ENCODE measurements at places on chromosomes 12 and 14.

- no peak for DNase-seq
These were observed 63.8 kb downstream of the FAR2 start for GRCh38 chr12:29212682-29213403.

GRCh38 chr12:52522346-52523011, 2.3 kb upstream of the KRT5 start:
- no peak for DNase-seq

DNA sequence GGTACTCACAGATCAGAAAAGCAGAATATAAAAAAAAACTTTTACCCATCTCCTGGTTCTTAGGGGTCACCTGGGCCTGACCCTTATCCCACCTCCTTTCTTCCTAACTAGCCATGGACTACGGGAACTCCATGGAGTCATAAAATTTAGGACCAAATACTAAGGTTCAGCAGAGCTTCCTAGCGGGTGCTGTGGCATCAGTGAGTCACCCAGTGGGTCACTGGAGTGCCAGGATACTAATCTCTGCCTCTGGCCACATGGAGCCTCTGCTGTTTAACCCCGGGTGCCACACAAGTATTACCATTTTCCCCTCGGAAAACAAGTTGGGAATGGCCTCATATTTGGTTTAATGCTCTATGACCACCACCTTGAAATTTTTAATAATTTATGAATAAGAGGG, 6.9 kb downstream of the ZBTB39 start:
- DNase-seq = no peak

- no peak for DNase-seq
These were observed 210.9 kb upstream of the FKBP4 start for GRCh38 chr12:2583642-2584401.

- DNase-seq = no peak
These were observed 402.2 kb upstream of the USP15 start for GRCh38 chr12:61857968-61858367.

GRCh38 chr14:54675236-54676128, 108.6 kb downstream of the SAMD4A start:
- DNase-seq = no peak

- no peak for DNase-seq
These were observed 31.0 kb downstream of the PLCZ1 start for GRCh38 chr12:18706798-18707197.

DNA sequence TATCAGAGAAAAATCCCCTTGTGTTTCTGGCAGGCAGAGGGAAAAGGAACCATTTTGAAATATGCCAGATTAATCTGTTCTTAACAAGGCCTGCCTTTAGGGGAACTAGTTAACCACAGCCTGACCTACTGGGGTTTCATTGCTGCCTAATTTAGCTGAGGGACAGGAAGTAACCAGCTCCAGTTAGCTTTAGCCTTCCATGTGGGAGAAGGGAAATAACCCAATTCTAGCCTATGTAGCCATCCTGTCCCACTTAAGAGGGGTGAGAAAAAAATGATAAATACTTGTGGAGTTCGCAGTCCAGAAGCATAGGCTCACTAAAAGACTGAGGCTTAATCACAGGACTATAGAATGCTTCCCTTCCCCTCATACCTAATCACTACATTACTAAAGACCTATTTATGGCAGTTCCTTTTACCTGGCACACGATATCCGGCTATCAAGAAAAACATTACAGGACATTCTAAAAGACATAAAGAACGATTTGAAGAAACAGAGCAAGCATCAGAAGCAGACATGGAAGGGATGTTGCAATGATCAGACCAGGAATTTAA, 22.8 kb downstream of the COX8C start:
- DNase-seq = no peak

GRCh38 chr14:76193696-76194095, 42.0 kb downstream of the GPATCH2L start:
- DNase-seq = no peak

- DNase-seq = no peak
These were observed 11.3 kb downstream of the MED13L start for GRCh38 chr12:116266168-116266601.

DNA sequence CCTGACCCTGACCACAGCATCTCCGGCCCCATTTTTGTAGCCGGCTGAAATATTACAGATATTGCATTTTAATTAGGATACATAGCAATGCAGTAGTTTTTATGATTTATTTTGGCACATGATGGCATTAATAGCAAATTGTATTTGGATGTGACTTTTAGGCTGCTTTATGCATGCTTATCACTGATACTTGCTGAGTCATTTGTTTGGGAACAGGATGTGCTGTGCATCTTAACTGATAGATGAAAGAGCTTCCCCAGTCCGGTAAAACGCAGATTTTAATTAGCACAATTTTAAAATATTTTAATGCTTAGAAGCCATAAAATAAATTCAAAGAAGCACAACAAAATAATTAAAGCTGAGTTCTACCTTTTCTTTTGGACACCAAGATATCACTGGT, 90.7 kb downstream of the OTOGL start:
- DNase-seq = no peak

DNA sequence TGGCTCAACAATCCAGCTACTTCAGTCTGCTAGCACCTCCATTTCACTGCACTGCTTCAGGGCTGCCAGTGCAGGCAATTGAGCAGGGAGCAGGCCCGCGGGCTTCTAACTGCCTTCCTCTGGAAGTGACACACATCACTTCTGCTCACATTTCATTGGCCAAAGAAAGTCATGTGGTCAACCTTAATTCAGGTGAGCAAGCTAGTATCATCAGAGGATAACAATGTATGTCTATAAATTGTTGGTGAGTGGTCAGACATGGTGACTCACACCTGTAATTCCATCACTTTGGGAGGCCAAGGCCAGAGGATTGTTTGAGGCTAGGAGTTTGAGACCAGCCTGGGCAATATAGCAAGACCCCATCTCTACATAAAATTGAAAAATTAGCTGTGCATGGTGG, 22.3 kb upstream of the CHGA start:
- DNase-seq = no peak

All from NCI-H510A (cell line).